CD8-positive, alpha-beta memory T cell (primary cell): ENCODE measurements at places on chromosomes 1 and 21.

- DNase-seq, result no peak
Measured at GRCh38 chr1:166814611-166815010, 24.7 kb upstream of the POGK start.

DNA sequence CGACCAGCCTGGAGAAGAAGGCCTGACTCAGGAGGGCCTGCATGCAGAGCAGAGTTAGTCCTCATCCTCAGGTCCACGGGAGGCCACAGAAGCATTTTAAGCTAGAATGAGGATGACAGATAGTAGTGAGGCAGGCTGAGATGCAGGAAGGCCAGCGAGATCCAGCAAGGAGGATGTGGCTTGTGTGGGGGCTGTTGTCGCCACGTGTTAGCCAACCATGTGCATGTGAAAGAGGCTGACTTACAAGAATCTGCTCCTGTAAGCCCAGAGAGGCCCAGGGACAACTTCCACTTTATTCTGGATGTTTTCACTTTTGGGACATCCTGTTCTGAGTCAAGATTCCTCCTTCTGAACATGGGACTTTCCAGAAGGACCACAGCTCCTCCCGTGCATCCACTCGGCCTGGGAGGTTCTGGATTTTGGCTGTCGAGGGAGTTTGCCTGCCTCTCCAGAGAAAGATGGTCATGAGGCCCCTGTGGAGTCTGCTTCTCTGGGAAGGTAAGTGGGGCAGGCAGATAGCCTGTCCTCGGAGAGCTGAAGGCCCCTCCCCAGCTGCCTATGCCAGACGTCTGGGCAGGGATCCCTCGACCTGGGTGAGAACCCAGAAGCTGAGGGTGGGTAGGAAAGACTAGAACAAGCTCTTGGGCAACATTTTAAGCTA, at the start of gene SLAMF8:
TSS of gene SLAMF8 (plus strand) at position 433 of the 661 bp plus-strand sequence. CDS start at position 459, 26 bp downstream.
- DNase-seq, result peak; percentile 33

GRCh38 chr1:229514578-229515275, 6.6 kb upstream of the NUP133 start:
- DNase-seq, result peak; percentile 78

- DNase-seq, result no peak
Measured at GRCh38 chr1:153770797-153771196, 4.4 kb upstream of the SLC27A3 start.

DNA sequence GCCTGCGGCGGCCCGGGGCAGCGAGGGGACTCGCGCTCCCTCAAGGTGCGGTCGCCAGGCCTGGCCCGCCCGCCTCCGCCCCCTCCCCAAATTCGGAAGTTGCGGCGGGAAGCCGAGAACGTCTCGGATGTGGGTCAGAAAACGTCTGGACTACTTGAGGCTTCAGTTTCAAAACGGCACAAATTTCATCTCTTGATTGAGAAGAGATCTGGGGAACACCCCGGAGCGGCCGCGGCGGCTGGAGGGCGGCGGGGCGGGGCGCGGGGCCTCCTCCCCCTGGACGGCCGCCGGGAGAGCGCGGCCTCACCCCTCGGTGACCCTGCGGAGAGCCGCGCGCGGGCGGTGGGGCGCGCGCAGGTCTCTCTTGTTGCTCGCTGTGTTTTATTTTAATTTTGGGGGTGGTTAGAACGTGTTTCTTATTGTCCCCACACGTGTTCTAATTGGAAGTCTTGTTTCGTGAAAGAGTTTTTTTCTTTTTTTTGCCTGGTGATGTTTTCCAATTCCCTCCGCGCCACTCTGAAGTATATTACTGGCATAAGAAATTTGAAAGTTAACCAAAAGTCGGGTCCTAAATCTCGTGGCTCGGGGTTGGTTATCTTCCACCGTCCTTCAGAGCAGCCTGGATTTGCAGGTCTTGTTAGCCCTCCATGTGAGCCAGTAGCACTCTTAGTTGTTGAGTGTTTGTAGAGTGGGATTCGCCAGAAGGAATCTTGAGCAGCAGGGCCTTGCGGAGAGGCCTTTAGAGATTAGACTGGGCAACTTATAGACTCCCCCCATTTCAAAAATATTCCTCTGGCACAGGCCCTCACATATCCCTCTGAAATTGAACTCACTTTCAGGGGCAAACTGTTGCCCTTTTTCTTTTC, 749 bp downstream of the PCBP3 start:
- no peak for DNase-seq

DNA sequence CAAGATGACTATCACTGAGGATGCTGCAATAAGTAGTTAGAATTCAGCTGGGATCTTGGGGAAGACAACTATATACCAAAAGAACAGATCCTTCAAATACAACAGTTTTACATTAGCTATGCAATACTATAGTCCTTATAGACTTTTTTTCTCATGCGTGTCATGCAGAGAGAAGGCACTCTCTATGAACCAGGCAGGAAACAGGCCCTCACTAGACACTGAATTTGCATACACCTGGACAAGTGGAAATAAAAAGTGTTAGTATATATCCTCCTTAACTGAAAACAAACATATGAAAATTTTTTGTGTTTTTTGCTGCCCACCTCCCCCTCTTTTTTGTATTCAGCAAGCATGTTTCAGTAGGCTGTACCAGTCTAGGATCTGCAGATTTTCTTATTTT, 29.9 kb downstream of the TMCO1 start:
- DNase-seq, result no peak

DNA sequence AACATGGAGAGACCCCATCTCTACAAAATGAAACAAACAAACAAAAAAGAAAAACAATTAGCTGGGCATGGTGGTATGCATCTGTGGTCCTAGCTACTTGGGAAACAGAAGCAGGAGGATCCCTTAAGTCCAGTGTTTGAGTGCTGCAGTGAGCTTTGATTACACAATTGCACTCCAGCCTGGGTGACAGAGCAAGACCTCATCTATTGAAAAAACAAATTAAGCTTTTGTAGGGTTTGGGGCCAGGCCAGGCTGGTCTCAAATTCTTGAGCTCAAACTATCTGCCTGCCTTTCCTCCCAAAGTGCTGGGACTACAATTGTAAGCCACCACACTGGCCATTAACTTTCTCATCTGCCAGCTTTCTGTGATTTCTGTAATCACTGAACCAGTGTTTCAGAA, 27.2 kb downstream of the NIPAL3 start:
- DNase-seq, result no peak

GRCh38 chr1:37537378-37537777, 16.7 kb downstream of the SNIP1 start:
- DNase-seq, result no peak

DNA sequence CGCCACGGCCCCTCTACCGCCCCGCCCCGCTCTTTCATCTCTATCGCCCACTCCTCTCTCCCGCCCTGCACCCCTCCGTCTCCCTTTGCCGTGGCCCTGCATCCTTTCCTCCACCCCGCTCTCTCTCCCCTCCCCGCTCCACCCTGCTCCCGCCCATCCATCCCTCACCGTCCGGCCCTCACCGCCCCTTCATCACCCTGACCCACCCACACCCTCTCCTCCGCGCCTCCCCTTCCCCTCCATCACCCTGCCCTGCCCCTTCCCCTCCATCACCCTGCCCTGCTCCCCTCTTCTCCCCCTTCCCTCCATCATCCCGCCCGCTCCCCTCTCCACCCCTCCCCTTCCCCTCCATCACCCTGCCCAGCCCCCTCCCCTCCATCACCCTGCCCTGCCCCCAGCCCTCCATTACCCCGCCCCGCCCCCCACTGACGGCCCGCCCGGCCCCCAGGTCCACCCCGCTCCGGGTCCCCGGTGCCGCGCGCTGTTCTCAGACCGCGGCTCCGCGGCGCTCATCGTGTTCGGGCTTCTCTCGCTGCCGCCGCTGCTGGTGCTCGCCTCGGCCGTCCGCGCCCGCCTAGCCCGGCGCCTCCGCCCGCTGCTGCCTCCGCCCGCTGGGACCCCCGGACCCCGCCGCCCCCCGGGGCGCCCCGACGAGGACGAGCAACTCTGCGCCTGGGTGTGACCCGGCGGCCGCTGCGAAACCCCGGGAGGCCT, 6.2 kb upstream of the ANKRD65 start:
- no peak for DNase-seq

DNA sequence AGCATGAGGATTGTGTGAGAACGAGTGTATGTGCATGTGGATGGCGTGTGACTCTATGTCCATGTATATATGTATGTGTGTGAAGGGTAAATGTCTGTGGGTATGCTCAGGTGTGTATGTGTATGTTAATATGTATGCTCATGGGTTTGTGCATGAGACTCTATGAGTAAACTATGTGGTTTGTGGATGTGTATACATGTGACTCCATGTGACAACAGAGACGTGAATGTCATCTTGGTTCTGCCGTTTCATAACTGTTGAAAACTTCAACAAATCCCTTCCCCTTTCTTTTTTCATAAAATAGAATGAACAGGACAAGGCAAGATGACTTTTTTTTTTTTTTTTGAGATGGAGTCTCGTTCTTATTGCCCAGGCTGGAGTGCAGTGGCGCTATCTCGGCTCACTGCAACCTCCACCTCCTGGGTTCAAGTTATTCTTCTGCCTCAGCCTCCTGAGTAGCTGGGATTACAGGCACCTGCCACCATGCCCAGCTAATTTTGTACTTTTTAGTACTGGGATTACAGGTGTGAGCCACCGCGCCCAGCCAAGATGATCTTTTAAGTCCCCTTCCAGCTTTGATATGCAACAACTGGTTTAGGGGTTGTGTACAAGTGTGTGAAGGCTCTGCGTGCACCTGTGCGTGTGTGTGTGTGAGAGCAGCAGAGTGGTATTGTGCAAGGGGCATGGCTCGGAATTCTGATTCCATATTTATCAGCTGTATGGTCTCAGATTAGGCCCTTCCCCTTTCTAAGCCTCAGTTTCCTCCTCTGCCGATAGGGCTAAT, 106.3 kb downstream of the EBNA1BP2 start:
- no peak for DNase-seq

DNA sequence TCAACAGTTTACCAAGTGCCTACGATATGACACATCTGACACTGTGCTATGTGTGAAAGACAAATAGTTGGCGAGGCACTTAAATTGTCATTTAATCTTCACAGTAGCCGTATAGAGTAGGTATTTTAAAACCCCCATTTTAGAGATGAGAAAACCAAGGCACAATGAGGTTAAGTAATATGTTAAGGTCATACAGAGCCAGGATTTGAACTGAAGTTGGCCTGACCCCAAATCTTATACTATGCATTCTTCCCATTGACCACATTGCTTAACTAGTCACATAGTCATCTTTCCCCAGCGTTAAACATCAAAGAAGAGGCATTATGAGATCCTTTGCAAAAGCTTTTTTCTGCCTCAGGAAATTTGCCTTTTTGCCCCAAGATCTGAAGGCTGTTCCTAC, 3.9 kb downstream of the INKA2 start:
- DNase-seq, result no peak

DNA sequence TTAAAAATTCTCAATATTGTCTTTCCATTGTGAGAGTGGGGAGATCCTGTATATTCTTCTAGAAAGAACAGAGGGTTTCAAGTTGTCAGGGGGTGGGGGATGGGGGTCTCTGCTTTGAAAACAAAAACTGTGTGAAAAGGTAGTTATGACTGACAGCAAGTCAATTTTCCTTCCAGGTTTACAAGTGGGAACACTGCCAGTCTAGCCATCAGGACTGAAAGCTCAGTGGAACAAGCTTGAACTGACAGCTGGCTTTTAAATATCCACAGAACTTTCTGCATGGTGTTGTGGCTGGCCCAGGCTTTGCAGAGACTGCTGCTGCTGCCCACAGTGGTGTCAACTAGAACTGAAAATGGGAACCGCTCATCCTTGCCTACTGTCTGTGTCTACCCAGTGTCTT, 162.6 kb downstream of the TNR start:
- DNase-seq, result no peak

DNA sequence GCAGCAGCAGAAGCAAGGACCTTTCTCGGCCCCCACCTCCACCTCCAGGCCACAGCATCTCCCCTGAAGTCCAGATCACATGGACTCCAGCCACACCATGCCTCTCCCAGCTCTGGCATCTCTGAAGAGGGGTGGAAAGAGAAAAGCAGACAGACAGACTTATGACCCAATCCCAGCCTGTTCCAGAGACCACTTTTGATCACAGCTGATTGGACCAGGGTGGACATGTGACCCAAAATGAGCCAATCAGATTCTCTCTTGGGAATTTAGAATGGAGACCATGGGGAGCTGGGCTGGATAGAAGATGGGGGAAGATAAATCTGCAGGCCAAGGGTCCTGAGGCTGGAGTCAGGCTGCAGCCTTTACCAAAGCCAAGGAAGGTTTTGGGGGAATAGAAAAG, 16.4 kb downstream of the HTR1D start:
- DNase-seq, result no peak

DNA sequence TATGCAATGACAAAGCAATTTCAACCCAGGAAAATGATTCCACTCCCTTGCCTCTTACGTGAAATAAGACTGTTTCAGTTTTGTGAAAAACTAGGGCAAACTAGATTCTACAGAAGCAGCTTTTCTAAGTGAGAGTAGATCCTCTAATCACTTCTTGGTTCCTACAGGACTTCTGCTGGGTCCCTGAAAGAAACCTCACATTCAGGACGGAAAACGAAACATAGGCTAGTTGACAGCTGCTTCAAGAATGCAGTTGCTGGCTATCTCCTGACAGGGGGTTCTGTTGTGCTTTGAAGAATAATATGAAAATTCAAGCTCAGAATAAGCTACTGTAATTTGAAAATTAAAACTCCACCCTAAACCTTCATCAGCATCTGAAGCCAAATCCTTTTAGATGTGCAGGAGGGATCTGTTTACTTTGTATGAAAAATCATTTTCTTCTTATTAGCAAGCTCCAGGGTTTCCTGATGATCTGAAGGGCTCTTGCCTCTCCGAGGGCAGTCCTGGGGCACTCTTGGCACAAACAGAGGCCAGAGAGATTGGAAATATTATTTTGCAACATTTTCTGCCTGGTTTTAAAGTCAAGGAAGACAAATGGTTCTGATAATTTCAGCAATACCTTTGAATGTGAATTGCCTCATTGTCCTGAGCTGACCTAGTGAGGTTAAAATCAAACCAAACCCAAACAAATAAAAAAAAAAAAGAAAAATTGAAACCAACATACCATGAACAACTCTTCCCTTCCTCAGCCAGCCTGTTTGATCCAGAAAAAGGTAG, 55.0 kb downstream of the NTMT2 start:
- no peak for DNase-seq

DNA sequence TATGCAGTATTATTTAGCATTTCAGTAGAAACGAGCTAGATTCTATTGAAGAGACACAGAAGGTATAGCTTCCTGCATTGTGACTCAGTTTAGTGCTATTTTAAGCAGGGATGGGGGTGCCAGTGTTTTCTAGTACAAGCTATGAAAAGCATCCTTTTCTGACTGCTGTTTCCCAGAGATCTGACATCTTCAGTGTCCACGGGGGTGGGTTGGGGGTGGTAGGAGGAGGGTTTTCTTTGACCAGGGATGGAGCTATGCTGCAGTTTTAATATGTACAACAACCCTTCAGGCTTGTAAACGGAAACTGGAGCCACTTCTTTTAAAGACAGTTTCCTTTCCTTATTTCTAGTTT, 2.7 kb upstream of the NEGR1 start:
- DNase-seq, result no peak

DNA sequence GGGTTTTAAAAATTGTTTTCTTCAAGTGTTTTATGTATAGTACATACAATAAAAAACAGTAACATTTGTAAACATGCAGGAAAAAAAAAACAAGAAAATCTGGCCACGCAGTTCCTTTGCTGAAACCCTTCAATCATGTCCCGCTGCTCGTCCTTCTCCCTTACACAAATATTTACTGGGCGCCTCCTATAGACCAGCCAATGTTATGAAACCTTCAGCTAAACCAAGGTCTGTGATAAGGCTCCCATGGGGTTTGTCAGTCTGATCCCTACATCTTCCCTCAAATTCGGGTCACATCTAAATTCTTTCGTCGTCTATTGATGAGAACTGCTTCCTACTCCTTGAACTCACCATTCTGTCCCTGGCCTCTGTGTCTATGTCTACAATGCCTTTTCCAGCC, 583.9 kb downstream of the SMYD3 start:
- DNase-seq, result no peak

- DNase-seq, result no peak
Measured at GRCh38 chr1:209710093-209710492, 5.4 kb downstream of the HSD11B1 start.

- DNase-seq, result no peak
Measured at GRCh38 chr1:22461678-22462527, 10.3 kb downstream of the ZBTB40 start.
